ENCODE measurements at places on chromosomes 12 and 14.

DNA sequence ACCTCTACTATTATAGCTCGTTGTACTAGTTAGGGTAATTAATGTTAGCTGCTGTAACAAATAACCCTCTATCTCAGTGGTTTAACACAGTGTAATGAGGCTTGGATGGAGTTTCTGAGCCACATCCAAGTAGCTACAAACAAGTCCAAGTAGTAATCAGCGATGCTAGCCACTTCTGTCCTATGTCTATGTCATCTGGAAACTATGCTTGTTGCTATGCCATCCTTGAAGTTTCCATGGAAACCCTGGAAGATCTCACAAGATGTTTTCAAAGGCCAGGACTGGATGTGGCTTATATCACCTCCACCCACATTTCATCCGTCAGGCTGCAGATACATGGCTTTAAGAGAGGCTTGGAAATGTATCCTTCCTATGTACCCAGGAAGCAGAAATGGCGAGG, 422.1 kb downstream of the AACS start:
- no peak for DNase-seq

- DNase-seq: no peak
Measured at GRCh38 chr12:11661491-11662089, 12.1 kb downstream of the ETV6 start.

DNA sequence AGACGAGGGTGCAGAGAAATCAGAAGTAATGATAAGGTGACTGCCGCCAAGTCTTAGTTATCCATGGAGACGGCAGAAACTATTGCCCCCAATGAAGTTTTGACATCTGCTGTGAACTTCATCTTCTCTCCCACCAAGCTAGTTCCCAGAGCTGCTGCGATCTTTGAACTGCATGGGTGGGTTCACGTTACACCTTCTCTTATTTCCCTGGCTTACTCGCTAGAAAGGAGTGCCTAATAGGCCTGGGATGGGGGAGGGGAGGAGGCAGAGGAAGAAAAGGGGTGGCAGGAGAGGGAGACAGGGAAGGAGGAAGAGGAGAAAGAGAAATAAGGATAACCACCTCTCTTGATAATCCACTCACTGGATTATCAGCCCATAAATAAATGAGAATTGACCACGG, 157.1 kb downstream of the NTF3 start:
- no peak for DNase-seq

DNA sequence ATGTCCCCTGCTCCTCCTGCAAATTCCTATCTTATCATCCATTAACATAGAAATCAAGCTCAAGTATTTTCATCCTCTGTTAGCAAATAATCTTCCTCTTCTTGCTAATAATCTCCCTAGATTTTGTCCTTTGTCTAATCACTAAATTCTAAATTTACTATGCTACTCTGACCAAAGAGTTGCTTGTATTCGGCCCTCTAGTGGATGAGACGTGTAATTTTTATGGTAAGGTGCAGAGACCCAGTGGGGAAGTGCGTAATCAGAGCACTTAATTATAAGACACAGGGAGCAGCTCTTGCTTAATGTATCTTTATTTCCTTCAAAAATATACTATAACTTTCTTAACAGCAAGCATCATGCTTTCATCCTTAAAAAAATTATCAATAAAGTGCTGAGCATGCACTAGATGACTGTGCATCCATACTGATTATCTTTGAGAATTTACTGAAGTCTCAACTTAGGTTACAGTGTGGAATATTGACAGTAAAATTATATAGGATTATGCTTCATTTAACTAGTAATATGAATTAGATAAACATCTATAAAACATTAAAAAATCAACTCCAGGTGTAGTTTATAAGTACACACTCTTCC, 212.6 kb downstream of the SLC16A7 start:
- DNase-seq: peak; percentile 34

GRCh38 chr14:63855281-63855680, 2.5 kb downstream of the SYNE2 start:
- DNase-seq: no peak

- peak; percentile 77 for DNase-seq
Measured at GRCh38 chr12:4286228-4286627, 12.7 kb downstream of the CCND2 start.

GRCh38 chr14:36507847-36508417, 12.1 kb downstream of the NKX2-1 start:
- DNase-seq: no peak

GRCh38 chr14:70755655-70756054, 53.7 kb downstream of the MAP3K9 start:
- no peak for DNase-seq

- peak; percentile 59 for DNase-seq
Measured at GRCh38 chr14:24634158-24634557, at the start of gene GZMB. GZMB (minus strand) TSS chr14:24634190; CDS start chr14:24634160, 30 bp downstream.

- peak; percentile 17 for DNase-seq
Measured at GRCh38 chr14:89629383-89629782, 212.3 kb upstream of the FOXN3 start.

- no peak for DNase-seq
Measured at GRCh38 chr12:115657081-115658013, 620.1 kb downstream of the MED13L start.

DNA sequence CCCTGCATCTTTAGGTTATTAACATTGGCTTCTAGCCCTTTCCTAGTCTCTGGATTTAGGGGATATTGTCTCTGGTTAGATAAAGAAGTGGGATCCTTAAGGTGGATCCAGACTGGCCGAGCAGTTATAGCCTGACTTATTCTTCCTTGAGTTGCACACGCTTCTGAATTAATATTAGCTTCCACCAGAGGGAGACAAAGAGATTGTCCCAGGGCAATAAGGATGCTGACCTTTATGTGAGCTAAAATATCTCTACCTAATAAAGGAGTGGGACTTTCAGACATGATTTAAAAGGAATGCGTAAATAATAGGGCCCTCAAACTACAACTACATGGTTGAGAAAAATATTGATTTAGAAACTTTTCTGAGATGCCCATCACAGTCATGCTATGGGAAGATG, 139.7 kb downstream of the SLCO1B3 start:
- DNase-seq: peak; percentile 20
